Caco-2 (cell line): ENCODE measurements at places on chromosomes 1 and 21. TPM values are rescaled to one million over a fixed set of nuclear protein-coding genes. Genes with fewer than 3 reads are reported as not detected.

Gene AMIGO1
- 1.1 and 1.5 TPM in 2 replicates for total RNA-seq

Gene DMRTB1
- total RNA-seq: not detected in 2 replicates

Gene RAP1GAP
- 7.2 and 9.3 TPM in 2 replicates for total RNA-seq

Gene NES
- 18.0 and 22.7 TPM in 2 replicates for total RNA-seq

Gene GSTM4
- 9.6 and 11.9 TPM in 2 replicates for total RNA-seq

Gene VWA1
- 73.7 and 74.7 TPM in 2 replicates for total RNA-seq

Gene CYP4A11
- 0.16 TPM in 1 of 2 replicates, not detected in the other for total RNA-seq

Gene FMN2
- not detected in 2 replicates for total RNA-seq

Gene PLA2G5
- not detected in 2 replicates for total RNA-seq

Gene NECTIN4
- 0.20 and 0.74 TPM in 2 replicates for total RNA-seq

Gene ASTN1
- not detected in 2 replicates for total RNA-seq

Gene HTR1D
- 7.7 and 8.7 TPM in 2 replicates for total RNA-seq

Gene AGT
- 38.6 and 41.9 TPM in 2 replicates for total RNA-seq

Gene NBPF10
- 2.3 TPM in 2 replicates for total RNA-seq

Gene TMEM54
- total RNA-seq: 48.1 and 50.1 TPM in 2 replicates

Gene GOLT1A
- 20.4 and 25.9 TPM in 2 replicates for total RNA-seq

Gene SLC5A9
- 3.9 and 4.9 TPM in 2 replicates for total RNA-seq

Gene OPRD1
- total RNA-seq: 0.07 and 0.12 TPM in 2 replicates

Gene BTG2
- 21.2 and 21.6 TPM in 2 replicates for total RNA-seq

Gene CRP
- total RNA-seq: not detected in 2 replicates

Gene ADAMTS4
- total RNA-seq: 0.23 and 0.32 TPM in 2 replicates

Gene C1orf87
- total RNA-seq: not detected in 2 replicates

Gene CELA2A
- total RNA-seq: not detected in 2 replicates

Gene ZMYND12
- total RNA-seq: 0.30 and 0.36 TPM in 2 replicates

Gene S100A1
- 12.6 and 18.1 TPM in 2 replicates for total RNA-seq

Gene UBE2U
- total RNA-seq: not detected in 2 replicates

Gene TMCC2
- 0.60 and 0.91 TPM in 2 replicates for total RNA-seq

Gene NBPF12
- 10.3 and 10.7 TPM in 2 replicates for total RNA-seq

Gene SLC9C2
- not detected in 2 replicates for total RNA-seq

Gene ACTN2
- total RNA-seq: not detected in 2 replicates

Gene TXNIP
- total RNA-seq: 27.5 and 38.6 TPM in 2 replicates

Gene SOAT1
- total RNA-seq: 36.9 and 43.0 TPM in 2 replicates

Gene TMEM35B
- 13.0 and 13.9 TPM in 2 replicates for total RNA-seq

Gene PYHIN1
- total RNA-seq: not detected in 2 replicates

Gene GSTM5
- total RNA-seq: 6.0 and 9.1 TPM in 2 replicates

Gene FABP3
- total RNA-seq: 12.1 and 13.0 TPM in 2 replicates

Gene KAZN
- total RNA-seq: 2.4 and 2.5 TPM in 2 replicates

Gene S100PBP
- total RNA-seq: 23.8 and 32.8 TPM in 2 replicates

Gene NGF
- not detected in 2 replicates for total RNA-seq

Gene RAVER2
- 12.7 and 12.9 TPM in 2 replicates for total RNA-seq

Gene TMEM52
- total RNA-seq: 5.8 and 6.4 TPM in 2 replicates

Gene MAGI3
- total RNA-seq: 27.6 and 28.7 TPM in 2 replicates

Gene LYPD8
- total RNA-seq: not detected in 2 replicates

Gene TNFRSF1B
- 2.6 and 3.5 TPM in 2 replicates for total RNA-seq

Gene SPATA46
- total RNA-seq: not detected in 2 replicates

Gene ANXA9
- total RNA-seq: 30.0 and 42.5 TPM in 2 replicates

Gene LDLRAD1
- total RNA-seq: not detected in 2 replicates

Gene ELAVL4
- total RNA-seq: not detected in 2 replicates

Gene SLC30A10
- total RNA-seq: 0.39 and 0.65 TPM in 2 replicates

Gene IQCC
- total RNA-seq: 3.4 and 3.5 TPM in 2 replicates
